Activated CD8-positive, alpha-beta memory T cell treated with anti-CD3 and anti-CD28 coated beads, Interleukin-2, amount 10 ng/mL, durations not matched to agents 7 days and 5 days (primary cell): ENCODE measurements at places on chromosomes 12 and 14. TPM values are rescaled to one million over a fixed set of nuclear protein-coding genes. Genes with fewer than 3 reads are reported as not detected.

DNA sequence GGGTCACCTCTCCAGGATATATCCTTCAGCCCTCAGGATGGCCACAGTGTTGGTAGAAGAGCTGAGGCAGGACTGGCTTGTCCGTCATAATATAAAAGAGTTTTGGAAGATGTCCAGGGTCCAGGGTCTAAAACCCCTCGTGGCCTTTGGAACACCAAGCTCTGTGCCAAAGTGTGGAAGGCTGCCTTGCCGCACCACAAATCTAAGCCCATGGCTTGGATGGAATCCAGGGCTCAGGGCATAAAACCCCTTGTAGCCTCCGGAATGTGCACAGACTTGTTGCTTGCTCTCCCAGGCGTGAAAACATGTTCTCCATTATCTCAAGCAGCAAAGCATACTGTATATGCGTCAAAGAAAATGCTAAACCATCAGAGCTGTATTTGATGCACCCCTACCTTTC, 46.7 kb downstream of the TNFAIP2 start:
- no peak overlapping the region for H3K4me3 ChIP-seq
- no peak overlapping the region for H3K27ac ChIP-seq
- H3K4me1 ChIP-seq: no peaks in the 10 kb centered on the region
- no peaks in the 10 kb centered on the region for H3K36me3 ChIP-seq
- H3K27me3 ChIP-seq: peaks cover 18% of the 10 kb centered on the region
- no peak for DNase-seq

GRCh38 chr12:129959889-129960288, 56.1 kb upstream of the TMEM132D start:
- H3K4me1 ChIP-seq: no peaks in the 10 kb centered on the region
- H3K27me3 ChIP-seq: no peaks in the 10 kb centered on the region
- DNase-seq: no peak
- H3K4me3 ChIP-seq: no peak overlapping the region
- no peak overlapping the region for H3K27ac ChIP-seq
- no peaks in the 10 kb centered on the region for H3K36me3 ChIP-seq

The MLH3 gene
- total RNA-seq: 15.1 TPM

- H3K27ac ChIP-seq: no peak overlapping the region
- H3K4me3 ChIP-seq: no peak overlapping the region
- no peaks in the 10 kb centered on the region for H3K36me3 ChIP-seq
- peaks cover 33% of the 10 kb centered on the region for H3K27me3 ChIP-seq
- no peak for DNase-seq
These were observed 54.2 kb downstream of the PPP1R36 start for GRCh38 chr14:64604001-64604400.

DNA sequence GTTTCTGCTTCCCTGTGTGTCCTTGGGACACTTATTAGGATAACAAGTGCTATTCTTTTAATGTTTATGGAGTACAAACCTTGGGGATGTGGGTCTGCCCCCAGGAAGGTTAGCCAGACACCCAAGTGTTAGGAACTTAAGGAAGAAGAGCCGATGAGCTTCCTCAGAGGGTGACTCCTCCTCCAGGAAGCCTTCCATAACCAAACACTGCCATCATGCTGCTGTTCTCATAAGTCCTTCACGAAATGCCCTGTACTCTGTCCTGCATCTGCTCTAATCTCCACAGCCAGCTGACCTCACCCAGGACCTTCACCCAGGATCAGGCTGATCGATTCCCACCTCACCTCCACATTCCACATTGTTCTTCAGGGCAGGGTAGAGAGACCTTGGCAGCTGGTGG, 1.2 kb upstream of the KRT85 start:
- no peak overlapping the region for H3K27ac ChIP-seq
- DNase-seq: no peak
- no peak overlapping the region for H3K4me3 ChIP-seq

DNA sequence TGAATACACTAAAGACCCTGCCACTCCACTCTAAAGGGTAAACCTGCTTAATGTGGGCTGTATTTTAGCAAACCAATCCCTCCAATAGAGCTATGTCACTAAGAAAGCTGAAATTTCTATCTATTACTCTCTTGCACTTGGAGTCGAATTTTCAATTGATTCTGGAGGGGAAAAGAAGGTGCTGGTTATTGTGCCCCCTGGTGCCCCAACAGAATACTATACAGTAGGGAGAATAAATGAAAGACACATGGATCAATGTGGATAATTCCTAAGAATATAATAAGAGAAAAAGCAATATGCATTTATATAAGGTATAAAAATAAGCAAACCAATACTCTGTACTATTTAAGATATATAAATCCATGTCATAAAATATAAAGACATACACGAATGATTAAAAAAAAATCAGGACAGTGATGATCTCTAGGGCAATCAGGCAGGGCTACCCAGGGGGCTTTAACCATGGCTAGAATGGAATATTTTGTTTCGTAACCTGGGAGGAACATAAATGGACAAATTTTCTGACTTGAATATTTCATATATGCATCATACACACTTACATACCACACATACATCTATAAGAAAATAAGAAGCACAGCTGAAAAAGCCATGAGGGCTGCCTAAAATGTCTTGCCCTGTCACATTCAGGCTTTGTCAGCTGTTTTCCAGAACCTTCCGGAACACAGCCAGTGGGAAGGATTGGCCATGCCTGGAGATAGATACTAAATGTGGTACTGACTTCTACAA, 54.4 kb downstream of the EFCAB11 start:
- H3K4me3 ChIP-seq: no peak overlapping the region
- no peak for DNase-seq
- H3K27me3 ChIP-seq: no peaks in the 10 kb centered on the region
- no peak overlapping the region for H3K27ac ChIP-seq

The ESRRB gene
- not detected for total RNA-seq

The CPNE6 gene
- 0.12 TPM for total RNA-seq

GRCh38 chr14:94617988-94618822, 6.0 kb downstream of the SERPINA3 start:
- H3K4me3 ChIP-seq: no peak overlapping the region
- H3K27me3 ChIP-seq: no peaks in the 10 kb centered on the region
- no peak overlapping the region for H3K27ac ChIP-seq
- no peak for DNase-seq

DNA sequence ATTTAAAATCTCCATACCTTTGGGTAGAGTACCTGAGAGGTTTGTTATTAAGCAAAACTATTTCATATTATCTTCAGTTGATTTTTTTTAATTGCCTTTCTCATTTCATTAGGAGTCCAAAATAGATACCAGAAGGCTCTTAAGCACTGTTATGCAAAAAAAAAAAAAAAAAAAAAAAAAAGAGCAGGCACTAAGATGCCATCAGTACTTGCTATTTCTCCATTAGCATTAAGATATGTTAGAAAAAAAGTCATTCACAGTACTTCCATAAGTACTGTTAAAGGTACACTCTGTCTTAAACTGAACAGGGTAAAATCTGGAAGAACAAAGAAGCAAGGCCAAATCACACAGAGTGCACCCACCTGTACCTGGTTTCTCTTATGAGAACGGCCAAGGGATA, 57.2 kb downstream of the SETD3 start:
- H3K36me3 ChIP-seq: peaks cover 15% of the 10 kb centered on the region
- DNase-seq: no peak
- no peak overlapping the region for H3K4me3 ChIP-seq
- no peaks in the 10 kb centered on the region for H3K27me3 ChIP-seq
- H3K4me1 ChIP-seq: peaks cover 2% of the 10 kb centered on the region

- peaks cover 16% of the 10 kb centered on the region for H3K36me3 ChIP-seq
- H3K27me3 ChIP-seq: peaks cover 3% of the 10 kb centered on the region
- no peak overlapping the region for H3K27ac ChIP-seq
- no peak for DNase-seq
These were observed 213.5 kb upstream of the KRR1 start for GRCh38 chr12:75724928-75725312.

The GPR84 gene
- 0.59 TPM for total RNA-seq

DNA sequence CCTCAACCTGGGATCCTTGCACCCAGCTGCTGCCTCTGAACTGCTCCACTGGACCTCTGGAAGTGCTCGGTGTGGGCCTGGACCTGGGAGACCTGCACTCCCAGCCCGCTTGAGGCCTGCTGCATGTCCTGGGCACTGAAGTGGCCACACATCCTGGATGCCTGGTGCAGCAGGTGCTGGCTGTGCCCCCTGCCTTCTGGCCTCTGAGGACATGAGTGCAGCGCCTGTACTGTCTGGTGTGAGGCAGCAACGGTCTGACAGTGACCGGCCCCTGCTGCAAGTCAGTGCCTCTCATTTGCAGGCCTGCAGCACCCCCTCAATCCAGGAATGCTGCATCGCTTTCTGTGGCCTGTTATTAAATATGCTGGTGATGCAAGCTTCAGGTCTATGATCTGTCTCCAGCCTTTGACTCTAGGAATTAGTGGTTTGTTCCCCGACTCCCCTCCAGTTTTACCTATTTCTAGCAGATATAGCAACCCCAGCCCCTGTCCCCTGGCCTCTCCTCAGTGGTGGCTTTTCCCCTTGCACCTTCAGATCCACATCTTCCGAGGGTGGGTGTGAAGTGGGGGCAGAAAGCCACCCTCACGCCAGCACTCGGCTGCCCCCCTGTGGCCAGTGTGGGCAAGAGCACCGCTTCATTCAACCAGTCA, 3.6 kb downstream of the SMIM41 start:
- H3K4me3 ChIP-seq: no peak overlapping the region
- peak; percentile 75 for DNase-seq

DNA sequence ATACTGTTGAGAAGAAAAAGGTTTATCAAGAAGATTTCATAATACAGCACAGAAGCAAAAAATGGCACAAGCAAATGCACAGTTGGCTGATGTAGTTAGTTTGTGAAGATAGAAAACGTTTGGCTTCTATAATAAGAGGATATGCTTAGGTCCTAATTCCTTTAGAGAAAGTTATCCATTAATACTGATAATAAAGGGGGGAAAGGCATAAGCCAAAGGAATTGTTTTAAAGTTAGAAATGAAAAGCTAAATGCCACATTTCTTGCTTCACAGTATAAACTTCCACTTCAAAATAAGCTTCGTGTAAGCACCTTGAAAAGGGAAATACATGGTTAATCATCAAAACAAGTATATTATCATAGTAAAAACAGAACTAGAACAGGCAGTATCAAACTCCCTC, 12.4 kb downstream of the LMO3 start:
- H3K27me3 ChIP-seq: no peaks in the 10 kb centered on the region
- H3K36me3 ChIP-seq: no peaks in the 10 kb centered on the region
- H3K4me1 ChIP-seq: no peaks in the 10 kb centered on the region
- no peak overlapping the region for H3K4me3 ChIP-seq
- no peak overlapping the region for H3K27ac ChIP-seq

The DLK1 gene
- not detected for total RNA-seq

The MYH6 gene
- total RNA-seq: 0.23 TPM

The PLEKHD1 gene
- 0.12 TPM for total RNA-seq

DNA sequence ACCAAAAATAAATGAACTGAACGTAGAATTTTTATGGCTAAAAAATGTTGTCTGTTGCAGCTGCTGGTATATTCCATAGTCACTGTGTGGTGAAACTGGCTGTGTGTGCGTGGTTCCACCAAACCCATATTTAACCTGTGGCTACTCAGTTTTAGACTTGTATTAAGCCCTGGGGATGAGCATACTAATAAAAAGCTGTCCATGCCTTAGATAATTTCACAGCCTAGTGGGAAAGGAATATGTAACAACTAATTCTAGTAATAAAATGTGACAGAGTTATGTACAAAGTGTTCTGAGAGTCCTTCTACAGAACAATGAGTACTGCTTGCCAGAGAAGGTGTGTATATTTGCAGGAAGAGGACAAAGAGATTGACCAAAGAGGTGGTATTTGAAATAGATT, 125.5 kb downstream of the TMTC3 start:
- H3K27ac ChIP-seq: no peak overlapping the region
- H3K4me3 ChIP-seq: no peak overlapping the region
- no peak for DNase-seq
- H3K4me1 ChIP-seq: no peaks in the 10 kb centered on the region
- peaks cover 11% of the 10 kb centered on the region for H3K27me3 ChIP-seq

The TAS2R50 gene
- total RNA-seq: 0.89 TPM

DNA sequence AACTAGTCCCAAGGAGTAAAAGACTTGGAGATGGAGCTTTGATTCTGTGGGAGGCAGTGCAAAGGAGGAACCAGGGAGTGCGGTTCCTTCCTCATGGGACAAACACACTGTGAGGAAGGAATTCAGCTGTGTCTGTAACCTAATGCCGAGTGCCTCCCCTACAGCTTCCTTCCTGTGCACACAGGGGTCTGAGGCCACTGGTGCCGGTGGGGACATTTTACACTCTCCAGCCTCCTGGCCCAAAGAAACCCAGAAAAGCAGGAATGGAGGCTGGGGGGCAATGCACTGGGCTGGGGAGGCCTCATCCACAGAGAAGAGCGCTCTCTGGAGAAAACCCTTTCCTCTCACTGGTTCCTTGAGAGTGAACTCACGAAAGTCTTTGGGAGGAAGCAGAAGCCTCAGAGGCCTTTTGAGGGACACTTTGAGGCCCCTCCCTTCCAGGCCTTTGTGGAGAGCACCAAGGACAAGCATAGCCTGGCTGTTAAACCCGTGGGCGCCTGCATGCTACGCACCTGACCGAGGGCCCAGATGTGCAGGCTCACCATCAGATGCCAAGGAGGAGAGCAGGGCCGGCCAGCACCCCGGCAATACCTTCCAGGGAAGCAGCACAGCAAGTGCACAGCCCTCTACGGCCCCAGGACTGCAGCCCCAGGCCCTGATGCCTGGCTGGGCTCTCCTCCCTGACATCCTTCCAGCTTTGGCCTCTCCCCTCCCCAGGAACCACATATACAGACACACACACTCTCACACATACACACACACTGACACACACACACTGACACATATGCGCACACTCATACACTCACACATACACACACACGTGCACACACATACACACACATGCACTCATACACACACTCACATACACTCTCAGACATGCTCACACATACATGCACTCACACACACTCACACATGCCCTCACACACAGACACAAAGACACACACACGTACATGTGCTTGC, 52.0 kb downstream of the NFKBIA start:
- H3K27ac ChIP-seq: no peak overlapping the region
- no peaks in the 10 kb centered on the region for H3K27me3 ChIP-seq
- peaks cover 25% of the 10 kb centered on the region for H3K4me1 ChIP-seq
- DNase-seq: no peak
- no peak overlapping the region for H3K4me3 ChIP-seq
- no peaks in the 10 kb centered on the region for H3K36me3 ChIP-seq

DNA sequence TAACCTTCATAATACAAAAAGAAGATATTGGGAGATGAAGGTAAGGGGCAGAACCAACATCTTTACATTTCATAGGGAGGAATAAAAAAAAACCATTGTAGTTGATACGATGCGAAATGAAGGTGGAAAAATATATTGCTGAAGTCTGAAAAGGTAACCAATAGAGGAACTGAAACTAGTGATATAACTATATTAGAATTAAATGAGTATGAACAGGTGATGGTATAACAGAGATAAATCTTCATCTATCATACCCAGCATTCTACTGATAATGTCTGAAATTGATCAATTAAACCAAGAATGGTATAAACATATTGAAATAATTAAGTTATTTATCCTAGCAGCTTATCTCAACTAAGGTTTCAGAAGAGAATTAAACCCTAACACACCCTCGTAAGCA, 332.1 kb downstream of the NELL2 start:
- no peaks in the 10 kb centered on the region for H3K27me3 ChIP-seq
- no peak overlapping the region for H3K27ac ChIP-seq
- H3K4me1 ChIP-seq: peaks cover 8% of the 10 kb centered on the region
- DNase-seq: no peak
- H3K4me3 ChIP-seq: no peak overlapping the region

The CDH24 gene
- total RNA-seq: 2.4 TPM

The PTPRQ gene
- not detected for total RNA-seq
